ENCODE measurements at places on chromosomes 5 and 9.

- no peak for DNase-seq
These were observed 30.3 kb downstream of the ADAMTS6 start for GRCh38 chr5:65451436-65451835.

GRCh38 chr5:115461093-115461492 lies 83.5 kb downstream of the FEM1C start:
- no peak for DNase-seq

DNA sequence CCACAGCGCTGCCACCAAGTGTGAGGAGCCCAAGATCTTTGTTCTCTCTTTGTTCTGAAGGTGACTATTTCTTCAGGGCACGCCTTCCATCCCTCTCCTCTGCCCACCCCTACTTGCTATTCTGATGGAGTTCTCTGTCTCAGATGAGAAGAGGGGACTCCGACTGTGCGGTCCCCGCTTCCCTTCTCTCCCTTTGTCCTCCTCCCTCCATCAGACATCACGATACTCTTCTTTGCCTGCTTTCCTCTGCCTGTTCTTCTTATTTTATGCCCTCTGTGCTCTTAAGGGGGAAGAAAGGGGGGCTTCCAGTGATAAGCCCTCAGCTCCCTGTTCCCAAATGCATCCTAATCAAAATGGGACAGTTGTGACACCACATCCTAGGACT lies 307.8 kb downstream of the RAB3C start:
- DNase-seq = no peak

DNA sequence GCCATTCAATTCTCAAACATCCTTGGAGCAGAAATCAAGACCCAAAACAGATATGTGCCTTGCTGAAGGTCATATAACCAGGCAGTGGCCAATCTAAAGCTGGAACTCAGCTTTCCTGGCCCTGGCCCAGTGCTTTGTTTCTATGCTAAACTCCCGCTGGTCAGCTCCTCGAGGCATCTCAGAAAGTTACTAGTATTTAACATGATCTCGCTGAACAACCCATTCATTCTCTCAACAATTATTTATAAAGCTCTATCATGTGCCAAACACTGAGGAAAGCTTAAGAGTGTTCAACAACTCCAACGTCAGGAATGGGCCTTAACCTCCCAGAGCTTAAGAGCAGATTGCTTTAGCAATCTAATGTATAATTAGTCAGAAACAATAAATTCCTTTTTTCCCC lies 54.0 kb downstream of the FOXD1 start:
- no peak for DNase-seq

DNA sequence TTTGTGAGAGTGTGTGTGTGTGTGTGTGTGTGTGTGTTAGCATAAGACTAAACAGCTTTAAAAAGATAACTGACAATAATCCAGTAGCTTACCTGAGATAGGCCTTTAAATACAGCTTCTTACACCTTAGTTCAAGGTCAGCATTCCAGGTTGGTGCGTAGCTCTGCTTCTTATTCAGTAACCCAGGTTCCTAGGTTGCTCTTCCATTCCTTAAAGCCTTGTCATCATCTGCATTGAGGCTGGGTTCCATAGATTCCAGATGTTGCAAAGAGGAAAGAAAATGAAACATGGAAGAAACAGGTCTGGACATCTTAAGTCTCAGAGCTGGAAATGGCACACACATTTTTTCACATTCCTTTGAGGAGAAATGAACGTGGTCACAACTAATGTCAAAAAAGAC lies 53.9 kb upstream of the CAMK4 start:
- no peak for DNase-seq

DNA sequence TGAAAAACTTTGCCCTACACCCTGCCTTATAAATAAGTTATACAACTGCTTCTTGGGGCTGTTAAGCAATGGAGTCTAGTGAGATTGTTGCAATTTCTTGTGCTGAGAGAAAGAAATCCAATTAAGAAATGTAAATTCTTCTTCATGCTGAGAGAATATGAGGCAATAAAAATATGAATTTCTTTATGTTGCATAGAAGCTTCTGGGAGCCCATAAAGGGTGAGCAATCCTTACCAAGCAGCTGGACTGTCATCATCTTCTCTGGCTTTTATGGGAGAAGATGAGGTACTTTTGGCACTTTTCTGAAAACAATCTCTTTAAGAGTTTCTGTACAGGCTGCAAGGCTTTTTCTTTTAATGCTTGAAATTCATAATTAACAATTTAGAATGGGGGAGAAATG lies 204.3 kb downstream of the DMRTA1 start:
- DNase-seq = no peak

GRCh38 chr9:91208419-91208745 lies 153.3 kb downstream of the AUH start:
- DNase-seq = no peak

- DNase-seq = no peak
These were observed 14.6 kb downstream of the ADAMTS16 start for GRCh38 chr5:5154733-5155132.

DNA sequence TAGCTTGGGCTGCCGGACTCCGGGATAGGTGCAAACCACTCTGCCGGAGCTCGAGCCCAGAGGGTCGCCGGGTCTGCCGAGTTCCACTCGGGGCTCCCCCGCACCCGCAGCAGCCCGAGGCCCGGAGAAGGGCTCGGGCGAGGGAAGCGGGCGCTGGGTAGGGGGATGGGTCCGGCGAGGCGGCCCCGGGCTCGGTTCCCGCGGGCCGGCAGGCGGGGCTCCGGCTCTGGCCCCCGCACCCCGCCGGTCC lies 507 bp downstream of the RICTOR start:
- no peak for DNase-seq

DNA sequence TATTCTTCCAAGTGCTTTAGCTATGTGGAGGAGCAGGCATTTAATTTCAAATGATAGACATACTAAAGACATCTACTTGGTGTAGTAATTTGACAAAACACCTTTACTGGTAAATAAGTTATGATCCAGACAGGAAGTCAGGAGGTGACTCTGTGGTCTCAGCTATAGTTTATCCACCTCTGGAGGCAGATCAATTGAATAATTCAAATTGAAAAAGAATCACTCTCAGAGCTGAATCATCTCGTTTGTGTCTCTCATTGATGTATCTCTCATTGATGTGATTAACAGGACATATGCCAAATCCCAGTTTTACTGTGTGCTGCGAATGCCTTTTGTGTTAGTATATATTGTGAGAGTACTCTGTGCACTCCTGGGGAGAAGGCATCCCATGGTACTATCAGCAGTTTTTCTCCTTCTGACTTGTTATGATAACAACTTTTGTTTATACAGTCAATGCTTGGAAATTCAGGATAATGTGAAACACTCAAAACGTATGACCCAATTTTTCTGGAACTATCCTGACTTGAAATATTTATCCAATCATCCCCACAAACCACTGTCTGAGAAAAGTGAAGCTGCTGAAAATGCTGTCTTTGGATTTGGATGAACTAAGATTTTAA lies 48.5 kb upstream of the DAB2 start:
- no peak for DNase-seq

All from GF-D8 (cell line).